ENCODE measurements at places on chromosomes 12 and 14.

GRCh38 chr14:100709289-100710284 lies 17.1 kb upstream of the DLK1 start:
- no peak for DNase-seq

- DNase-seq, result no peak
Observed at GRCh38 chr14:106378191-106378590, 851.8 kb downstream of the TMEM121 start.

GRCh38 chr12:98399532-98399931 lies 115.9 kb upstream of the TMPO start:
- DNase-seq, result no peak

DNA sequence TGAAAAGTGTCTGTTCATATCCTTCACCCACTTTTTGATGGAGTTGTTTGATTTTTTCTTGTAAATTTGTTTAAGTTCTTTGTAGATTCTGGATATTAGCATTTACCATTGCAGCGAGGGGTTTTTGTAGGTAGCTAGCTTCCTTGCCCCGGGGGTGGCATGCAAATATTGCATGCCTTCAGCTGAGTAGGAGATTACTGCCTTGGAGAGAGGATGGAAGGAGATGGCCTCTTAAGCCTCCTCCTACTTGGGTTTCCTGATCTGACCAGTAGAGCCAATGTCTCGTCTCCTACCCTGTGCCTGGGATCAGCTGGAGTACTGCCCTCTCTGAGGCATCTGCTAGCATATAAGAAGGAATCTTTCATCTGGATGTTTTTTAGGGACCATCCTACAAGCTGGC lies 134.4 kb upstream of the CCND2 start:
- no peak for DNase-seq

DNA sequence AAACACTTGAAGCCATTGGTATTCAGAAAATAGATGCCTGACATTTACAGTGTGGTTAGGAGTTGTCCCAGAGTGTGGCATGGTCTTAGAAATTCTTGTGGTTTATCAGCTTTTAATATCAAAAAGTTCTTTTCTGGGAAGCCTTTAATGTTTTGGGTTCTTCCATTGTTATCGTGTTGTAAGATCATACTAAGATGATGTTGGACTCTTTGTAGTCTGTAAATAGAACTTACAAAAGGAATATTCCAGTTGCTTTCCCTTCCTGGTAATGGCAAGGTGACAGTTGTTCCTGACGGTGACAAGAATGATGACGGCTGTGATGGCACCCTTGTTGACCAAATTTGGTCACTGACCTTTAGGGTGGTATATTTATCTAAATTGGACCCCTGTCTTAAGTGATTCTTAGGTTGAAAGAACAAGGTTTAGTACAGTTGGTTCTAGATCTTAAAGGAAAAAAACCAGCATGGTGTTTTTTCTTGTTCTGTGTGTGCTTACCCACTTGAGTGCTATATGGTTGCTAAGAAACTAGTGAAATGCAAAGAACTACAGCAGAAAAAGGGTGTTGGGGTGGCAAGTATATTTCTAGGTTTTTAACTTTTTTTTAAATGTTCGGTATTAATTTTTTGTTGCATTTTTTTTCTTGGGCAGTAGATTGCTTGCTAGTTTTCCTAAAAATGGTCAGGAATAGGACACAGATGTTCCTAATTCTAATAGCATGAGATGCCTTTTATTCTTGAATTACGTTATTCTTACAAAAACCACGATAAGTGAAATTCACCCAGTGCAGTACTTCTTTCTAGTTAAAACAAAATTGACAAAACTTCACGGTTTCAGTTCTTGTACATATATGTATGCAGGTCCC lies 2.1 kb downstream of the ATP2A2 start:
- DNase-seq, result no peak

DNA sequence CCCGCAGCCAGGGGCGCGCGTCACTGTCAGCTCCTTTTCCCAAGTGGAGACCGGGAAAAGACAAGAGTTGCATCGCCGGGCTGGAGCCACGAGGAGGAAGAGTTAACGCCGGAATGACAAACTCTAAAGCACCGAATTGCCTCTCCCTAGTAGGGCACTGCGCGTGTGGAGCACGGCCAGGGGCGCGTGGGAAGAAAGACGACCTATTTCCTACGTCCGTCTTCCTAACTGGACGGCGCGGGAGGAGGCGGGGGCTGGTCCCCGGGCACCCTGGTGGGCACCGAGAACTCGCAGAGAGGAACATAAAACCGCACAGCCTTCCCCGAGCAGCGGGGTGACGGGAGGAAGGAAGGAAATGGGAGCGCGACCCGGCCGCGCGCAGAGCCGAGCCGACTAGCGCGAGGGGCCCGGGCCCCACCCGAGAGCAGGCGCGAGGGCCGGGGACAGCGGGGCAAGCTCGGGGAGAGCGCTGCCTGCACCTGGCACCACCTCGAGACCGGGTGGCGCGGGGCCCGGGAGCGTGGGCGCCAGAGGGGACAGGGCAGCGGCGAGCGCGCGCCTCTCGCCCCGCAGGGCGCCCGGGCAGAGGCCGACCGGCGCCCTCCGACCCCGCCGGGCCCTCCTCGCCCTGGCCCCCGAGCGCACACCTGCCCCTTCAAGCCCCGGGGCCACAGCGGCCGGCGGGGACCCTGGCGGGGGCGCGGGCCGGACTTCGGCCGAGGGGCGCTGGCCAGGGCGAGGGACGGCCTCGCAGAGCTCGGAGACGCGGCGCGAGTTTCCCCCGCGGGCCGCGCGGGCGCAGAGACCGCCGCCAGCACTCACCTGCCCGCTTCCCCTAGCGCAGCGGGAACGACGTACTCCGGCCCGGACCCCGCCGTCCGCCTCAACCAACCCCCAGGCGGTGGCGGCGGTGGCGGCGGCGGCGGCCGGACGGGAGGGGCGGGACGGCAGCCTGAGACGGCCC lies at the start of gene SETD3:
TSS of gene SETD3 (minus strand) at position 954 of the 964 bp plus-strand sequence. CDS start 15,054 bp downstream, outside the sequence.
- peak; percentile 46 for DNase-seq

GRCh38 chr12:32039347-32039746 lies 67.3 kb upstream of the BICD1 start:
- no peak for DNase-seq

- DNase-seq, result no peak
Observed at GRCh38 chr12:46504494-46504893, 131.9 kb upstream of the SLC38A2 start.

DNA sequence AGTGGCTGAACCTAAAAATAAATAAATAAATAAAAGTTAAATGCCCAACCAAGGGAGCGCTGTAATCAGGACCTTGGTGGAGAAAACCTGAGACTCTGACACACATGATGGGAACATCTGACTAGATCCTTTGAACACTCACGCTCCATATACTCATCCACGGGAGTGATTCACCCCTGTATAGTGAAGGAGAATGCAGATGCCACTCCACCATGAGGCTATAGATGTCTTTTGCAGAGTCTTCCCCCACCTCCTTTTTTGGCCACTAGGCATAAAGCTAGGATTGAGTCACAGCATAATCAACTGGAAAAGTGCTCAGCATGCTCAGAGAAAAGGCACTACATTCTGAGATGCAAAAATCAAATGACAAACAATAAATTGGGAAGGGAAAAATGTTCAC lies 19.0 kb downstream of the ADAM20 start:
- no peak for DNase-seq

DNA sequence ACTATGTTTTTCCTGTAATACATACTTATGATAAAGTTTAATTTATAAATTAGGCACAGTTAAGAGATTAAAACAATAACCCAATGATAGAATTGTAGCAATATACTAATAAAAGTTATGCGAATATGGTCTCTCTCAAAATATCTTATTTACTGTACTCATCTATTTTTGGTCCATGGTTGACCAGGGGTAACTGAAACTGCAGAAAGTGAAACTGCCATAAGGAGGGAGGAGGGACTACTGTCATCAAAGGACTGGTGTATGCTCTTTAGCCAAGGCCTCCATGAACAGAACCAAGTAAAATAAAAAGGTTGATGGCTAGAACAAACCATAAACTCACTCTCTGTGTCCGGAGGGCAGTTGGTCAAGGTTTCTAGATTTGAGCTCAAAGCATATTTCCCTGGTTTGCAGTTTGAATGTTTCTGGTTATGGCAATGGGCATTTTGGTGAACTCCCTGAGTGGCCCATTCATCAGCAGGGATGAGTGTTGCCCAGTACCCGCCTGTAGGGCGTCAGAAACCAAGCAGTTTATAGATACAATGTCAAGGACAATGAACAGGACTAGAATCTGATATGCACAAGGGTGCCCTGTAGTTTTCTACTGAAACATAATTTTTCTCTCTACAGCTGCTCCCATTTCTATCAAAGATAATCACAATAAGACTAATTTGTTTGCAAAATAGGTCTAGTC lies 19.8 kb downstream of the LEMD3 start:
- no peak for DNase-seq

DNA sequence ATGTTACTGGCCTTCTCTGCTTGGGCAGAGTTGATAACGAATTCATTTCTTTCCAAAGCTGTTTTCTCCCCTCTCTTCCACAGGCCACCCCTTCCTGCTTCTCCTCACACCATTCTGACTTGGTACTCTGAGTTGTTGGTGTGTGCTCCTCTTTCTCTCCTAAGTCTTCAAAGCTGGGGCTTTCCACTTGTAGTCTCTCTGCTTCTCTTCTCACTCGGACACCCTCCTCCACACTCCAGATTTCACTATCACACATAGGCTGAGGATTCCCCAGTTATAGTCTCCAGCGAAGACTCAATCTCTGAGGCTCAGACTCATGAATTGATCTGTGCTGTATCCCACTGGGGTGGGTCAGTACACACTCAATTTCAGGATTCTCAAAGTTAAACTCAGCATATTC lies 201.0 kb downstream of the SSPN start:
- DNase-seq, result no peak

- no peak for DNase-seq
Observed at GRCh38 chr14:60396718-60397343, 89.0 kb downstream of the C14orf39 start.

DNA sequence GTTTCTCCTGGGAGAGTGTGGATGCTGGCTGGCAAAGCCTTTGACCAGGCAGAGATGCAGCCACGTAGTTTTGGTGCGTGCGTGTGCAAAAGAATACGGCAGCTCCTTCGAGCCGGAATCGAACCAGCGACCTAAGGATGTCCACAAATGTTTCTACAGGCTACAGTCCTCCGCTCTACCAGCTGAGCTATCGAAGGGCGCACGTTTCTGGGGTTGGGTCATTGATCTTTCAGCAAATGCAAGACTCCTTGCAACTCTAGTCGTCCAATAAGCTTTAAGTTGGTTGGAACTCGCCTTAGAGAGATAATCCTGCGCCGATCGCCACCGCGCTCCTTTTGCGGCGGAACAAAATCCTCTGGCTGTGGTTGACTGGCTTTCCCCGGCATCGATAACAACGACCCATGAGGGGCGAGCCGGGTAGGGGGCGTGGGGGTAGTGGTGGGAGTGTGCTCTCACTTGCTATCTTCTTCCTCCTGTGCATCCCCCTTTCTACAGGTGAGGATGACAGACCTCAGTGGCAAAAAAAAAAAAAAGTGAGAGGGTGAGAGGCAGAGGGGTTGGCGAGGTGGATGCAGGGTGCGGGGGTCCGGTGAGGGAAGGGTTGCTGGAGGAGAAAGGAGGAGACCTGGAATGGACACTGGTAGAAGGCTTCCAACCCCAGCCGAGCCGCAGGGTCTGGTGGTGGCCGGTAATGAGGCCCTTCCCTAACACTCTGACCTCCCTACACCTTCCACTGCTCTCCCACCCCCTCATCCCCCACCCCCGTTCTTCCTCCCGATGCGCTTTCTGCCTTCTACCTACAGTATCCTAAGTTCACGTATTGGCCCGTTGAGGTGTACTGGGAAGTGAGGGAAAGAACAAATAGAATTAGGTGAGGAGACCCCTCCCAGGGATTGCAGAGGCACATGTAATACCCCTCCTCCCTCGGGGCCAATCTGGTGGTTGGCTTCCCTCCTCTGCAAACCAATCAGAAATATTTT lies 11.8 kb upstream of the OR6S1 start:
- DNase-seq, result no peak

DNA sequence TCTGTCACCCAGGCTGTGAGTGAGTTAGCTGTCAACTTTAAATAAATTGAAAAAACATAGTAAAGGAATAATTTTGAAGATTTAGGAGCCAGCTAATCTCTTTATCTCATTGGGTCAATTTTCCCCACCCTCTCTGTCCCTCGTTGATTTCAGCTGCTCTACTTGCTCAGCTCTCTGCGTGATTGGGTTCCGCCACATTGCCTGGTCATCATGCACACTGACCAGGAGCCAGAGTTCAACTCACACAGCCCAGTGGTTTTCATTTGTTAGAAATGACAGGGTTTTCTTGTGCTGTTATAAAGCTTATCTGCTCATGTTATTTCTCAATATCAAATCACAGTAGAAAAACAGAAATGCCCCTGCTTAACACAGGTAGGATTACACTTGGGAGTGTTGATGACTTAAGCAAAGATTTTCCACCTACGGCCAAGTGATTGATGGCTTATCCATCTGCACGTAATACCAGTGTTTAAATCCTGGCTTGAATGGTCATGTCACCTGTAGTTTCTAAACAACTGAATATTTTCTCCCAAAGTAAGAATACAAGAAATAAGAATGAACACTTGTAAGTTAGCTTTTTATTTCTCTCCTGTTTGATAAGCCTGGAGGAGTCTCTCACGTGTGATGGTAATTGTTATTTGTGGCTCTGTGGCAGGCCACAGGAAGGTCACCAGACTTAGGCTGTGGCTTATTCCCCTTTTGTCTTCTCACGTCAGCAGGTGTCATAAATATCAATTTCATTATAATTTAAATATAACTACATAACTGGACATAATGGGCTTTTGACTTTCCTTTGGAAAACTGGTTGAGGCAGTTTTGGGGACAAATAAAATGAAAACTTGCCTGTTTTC lies 367.2 kb upstream of the DDHD1 start:
- no peak for DNase-seq

- DNase-seq, result no peak
Observed at GRCh38 chr14:69675245-69675583, 63.8 kb downstream of the SUSD6 start.

- no peak for DNase-seq
Observed at GRCh38 chr14:24231263-24232120, 675 bp downstream of the NEDD8 start.

DNA sequence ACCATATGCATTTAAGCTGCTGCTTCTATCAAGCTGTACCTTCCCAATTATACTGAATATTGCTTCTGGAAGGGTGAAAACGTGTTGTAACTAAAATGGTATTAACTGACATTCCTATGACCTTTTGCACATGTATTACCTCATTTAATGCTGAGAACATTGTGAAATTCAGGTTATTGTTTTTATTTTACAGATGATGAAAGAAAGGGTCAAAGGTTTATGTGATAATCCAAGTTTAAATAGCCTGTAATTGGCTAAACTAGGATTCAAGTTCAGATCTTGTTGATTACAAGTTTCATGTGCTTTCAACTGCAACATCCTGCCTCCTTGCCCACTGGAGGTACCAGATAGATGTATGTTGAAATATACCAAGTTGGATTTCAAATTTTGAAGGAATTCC lies 433.3 kb upstream of the PRICKLE1 start:
- no peak for DNase-seq

DNA sequence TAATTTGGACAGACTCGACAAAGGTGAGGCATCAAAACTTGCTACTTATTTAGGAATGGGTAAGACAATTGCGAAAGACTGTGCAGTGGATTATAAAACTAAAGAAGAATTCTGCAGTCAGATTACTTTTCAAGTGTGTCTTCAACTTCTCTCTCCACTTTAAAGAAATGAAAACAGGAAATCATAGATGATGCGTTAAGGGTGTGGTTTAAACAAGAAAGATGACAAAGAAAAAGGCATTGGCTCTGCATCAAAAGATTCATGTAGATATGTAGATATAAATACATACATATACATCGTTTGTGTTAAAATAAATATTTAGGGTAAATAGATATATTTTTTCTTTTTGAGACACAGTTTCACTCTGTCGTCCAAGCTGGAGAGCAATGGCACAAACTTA lies 74.6 kb upstream of the PARP11 start:
- DNase-seq, result no peak

- no peak for DNase-seq
Observed at GRCh38 chr14:72891666-72892102, 2.2 kb downstream of the DPF3 start.

Data from omental fat pad (tissue), 4 donors.